Neural progenitor cell (in vitro differentiated cells): ENCODE measurements at places on chromosomes 7 and 10.

- DNase-seq, result no peak
Observed at GRCh38 chr7:48084727-48085432, 4.2 kb upstream of the UPP1 start.

GRCh38 chr10:76454506-76455140 lies 1023.2 kb downstream of the LRMDA start:
- no peak for DNase-seq

GRCh38 chr10:128125416-128125943 lies 743 bp downstream of the MKI67 start:
- peak; percentile 9 for DNase-seq

GRCh38 chr7:90485734-90486316 lies 16.4 kb downstream of the PTTG1IP2 start:
- DNase-seq, result no peak

DNA sequence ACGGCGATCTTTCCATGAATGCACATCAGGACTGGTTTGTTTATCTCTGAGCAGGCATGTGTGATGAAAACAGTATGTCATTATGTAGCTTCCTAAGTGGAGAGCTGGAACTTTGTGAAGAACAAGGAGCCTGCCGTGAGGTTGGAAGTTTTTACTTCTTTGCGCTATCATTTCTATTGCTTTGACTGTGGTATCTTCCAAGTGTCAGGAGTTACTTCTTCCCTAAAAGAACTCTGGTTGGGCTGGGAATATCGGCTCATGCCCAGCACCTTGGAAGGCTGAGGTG lies 167.4 kb upstream of the AHR start:
- DNase-seq, result peak; percentile 16

GRCh38 chr7:22627136-22627535 lies 99.9 kb upstream of the IL6 start:
- DNase-seq, result no peak

- no peak for DNase-seq
Observed at GRCh38 chr10:108439397-108439796, 1274.9 kb upstream of the SORCS1 start.

GRCh38 chr10:7317786-7318446 lies 92.9 kb downstream of the SFMBT2 start:
- no peak for DNase-seq

DNA sequence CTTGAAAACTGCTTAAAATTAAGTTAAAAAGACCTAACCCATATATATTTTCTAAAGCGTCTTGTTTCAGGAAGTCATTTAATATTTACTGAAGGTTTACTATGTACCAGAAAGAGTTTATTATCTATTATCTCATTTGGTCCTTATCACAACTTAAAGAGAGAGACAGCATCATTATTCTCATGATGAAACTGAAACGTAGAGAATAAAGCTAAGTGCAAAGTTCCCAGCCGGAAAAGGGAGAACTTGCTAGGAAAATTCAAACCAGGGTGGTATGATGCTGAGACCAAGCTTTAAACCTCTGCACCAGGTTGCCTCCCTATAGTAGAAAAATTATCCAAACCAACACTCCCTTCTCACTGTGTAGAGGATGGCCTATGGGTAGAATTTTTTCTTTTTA lies 207.7 kb upstream of the BMPER start:
- no peak for DNase-seq

DNA sequence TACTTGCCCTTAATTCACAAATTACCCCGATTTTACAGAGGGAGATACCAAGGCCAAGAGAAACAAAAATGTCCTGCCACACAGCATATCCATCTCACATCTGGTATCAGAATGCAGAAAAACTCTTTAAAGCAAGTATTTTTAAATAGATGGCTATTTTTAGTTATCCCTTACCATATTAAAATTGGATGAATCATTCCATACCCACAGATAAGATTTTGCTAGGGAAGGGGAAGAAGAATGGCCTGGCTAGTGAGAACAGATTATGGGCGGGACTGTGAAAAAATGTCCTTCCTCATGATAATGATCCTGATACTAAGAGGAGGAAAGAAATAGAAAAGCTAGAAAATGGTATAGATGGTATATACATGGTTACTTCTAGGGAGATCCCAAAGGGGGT lies 80.6 kb upstream of the GATAD1 start:
- DNase-seq, result no peak

DNA sequence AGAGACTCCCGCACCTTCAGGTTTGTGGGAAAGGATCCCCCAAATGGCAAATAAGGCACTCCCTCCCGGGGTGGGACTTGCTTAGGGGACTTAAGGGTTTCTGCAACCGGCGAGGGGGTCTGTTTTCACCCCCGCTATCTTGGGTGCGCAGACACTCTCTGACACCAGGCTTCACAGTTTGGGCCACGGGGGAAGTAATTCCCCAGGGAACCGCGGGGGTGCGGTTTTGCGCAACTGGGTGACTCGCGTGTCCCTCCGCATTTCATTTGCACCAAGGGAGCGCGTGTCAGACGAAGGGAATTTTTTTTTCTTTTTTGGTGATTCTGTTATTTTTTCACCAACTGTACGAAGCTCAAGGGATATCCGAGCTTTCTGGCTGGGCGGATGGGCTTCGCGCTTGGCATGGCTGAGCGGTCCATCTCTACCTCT lies 1.7 kb downstream of the GRM8 start:
- peak; percentile 32 for DNase-seq

- no peak for DNase-seq
Observed at GRCh38 chr7:98978672-98979071, 100.3 kb downstream of the TRRAP start.

GRCh38 chr7:128031901-128032604 lies 816 bp upstream of the LRRC4 start:
- peak; percentile 90 for DNase-seq

DNA sequence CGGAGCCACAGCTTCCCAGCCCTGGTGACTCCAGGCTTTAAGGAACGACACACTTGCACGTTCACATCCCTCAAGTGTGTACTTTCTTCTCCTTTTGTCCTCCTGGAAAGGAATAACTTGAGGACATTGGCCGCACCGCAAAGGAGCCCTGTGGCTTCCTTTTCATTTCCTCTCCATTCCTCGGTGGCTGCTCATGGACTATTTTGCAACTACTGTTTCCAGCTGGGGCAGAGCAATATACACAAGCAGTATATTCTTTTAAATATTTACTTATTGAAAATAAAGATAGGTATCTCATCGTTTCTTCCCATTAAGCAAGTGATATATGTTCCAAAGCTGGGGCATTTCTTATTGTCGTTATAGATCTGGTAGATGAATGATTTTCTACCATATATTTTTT lies 97.2 kb upstream of the LYZL1 start:
- DNase-seq, result no peak

DNA sequence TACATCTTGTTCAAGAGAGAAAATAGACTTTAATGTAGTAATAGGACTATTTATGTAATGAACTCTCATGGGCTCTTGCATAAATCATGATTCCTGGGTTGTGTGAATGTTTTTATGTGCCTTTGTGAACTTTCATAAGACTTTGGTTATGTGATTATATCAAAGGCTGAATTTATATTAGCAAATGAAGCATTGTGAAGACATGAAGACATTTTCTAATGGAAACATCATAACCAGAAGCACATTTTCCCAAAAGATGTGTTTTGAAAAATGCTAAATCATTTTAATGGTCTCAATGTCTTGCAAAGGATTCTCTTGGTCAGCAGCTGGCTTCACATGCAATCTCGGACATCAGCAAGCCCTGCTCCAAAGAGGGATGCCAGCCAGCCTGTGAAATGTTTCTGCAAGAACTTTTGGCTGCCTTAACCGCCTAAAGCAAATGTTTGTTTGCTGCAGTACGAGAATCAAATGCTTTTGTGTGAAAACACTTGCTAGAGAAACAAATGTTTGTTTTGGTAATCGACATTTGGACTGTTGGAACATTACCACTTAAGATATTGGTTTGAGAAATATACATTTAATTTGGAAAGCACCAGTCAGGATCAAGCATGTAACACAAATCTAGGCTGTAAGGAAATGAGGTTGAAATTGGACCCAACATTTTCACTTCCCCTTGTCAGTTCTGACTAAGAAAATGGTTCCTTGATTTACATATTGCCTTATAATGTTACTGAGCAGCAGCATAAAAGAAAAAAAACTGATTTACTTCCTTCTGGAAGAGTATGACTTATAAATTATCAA lies 102.1 kb downstream of the RTKN2 start:
- no peak for DNase-seq

GRCh38 chr7:40646717-40647116 lies 511.9 kb downstream of the SUGCT start:
- no peak for DNase-seq

DNA sequence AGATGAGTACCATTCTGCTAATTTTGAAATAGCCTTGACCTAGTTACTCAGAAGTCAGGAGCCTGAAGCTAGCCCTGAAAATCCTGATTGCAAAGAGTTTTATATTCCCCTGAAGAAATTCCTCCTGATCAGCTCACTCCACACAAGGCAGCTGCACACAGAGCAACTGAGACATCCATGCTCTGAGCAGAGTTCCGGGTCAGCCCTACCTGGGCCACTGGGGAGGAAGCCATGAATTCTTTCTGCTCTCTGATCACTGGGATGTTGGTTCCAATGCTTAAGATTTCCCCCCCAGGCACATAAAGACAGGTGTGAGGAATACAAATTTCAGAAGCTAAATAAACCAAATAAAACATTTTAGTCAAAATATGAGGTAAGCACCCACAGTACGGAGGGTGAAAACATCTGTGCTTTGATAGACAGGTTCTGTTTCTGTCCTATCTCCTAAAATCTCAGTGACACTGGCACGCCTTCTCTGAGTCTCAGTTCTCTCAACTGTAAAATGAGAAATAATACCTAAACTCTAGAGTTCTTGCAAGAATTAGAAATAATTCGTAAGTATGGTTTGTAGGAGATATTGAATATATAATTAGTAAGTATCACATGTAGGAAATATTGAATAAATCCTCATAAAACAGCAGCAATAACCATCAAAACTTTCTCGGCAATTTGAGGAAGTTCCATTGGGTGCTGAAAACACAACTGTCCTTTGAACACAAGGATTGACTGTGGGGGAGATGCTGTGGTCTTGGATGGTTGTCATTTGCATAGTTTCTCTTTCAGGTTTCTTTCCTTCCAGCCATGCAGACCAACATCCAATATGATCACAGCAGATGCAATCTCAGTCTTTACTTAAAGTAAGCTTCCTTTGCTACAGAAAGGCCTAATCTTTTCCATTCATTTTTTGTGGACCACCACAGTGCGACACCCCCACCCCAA lies 133.0 kb upstream of the TNS3 start:
- no peak for DNase-seq

- no peak for DNase-seq
Observed at GRCh38 chr7:33745934-33746333, 159.4 kb upstream of the BMPER start.
